ENCODE measurements at places on chromosomes 1 and 21.

DNA sequence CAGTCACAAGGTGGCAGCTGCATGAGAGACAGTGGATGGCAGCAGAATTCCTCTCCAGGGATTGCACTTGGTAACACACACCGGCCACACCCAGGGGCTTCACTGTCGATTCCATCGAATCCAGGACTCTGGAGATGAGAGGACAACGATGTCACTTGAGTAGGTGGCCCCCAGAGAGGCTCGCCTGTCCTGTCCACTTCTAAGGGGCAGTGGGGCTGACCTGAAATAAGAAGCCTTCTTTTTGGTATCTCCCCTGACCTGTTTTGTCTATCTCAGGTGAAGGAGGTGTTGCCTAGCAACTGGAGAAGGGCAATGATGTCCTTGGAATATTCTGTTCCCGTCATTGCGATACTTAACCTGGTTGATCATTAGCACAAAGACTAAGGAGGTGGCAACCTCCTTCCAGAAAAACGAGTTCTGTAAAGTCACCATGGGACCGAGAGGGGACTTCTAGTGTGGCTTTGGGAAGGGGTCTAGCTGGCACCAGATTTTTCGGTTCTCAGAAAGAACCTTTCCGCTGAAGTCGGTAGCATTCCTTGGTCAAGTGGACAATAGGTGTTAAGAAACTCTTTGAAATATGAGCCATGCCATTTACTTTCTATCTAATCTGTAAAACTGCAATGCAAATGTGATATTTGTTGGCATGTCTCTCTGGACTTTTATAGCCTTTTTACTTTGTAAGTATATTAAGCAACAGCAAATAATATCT, 85.2 kb upstream of the TMPRSS2 start:
- no peak for DNase-seq

DNA sequence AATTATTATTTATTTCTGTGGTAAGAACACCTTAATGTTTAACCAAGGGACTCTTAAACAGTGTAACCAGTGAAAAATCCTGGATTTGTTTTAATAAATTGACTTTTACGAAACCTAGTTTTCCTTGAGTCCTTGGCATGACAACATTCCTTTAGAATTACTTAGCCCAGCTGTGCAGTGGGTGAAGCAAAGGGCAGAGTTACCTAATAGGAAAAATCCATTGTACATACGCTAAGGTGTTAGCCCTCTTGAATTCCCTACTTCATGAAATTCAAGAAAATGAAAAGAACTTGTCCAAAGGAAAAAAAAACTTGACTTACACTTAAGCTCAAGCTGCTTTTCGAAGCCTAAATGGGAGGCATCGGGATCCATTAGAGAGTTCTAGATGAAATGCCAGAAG, 852.0 kb upstream of the ADAMTS5 start:
- DNase-seq = no peak

GRCh38 chr1:246078126-246078887, 428.8 kb downstream of the SMYD3 start:
- no peak for DNase-seq

DNA sequence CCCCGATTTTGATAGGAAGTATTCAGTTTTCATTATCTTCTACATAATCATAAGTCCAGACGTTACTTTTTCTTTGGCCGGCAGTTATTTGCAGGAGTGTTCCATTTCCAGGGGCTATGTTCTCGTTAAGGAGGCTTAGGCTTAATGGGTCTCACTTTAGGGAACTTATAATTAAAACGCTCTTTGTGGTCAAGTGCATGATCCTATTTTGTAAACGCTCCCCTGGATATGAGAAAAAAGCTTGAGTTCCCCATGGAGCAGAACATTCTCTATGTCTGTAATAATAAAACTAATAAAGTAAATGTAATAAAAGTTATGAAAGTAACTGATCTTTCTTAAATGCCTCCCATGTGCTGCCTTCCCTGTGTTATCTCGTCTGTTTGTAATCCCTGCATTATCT, 48.7 kb upstream of the GPR153 start:
- no peak for DNase-seq

GRCh38 chr1:204853436-204853835, 17.2 kb upstream of the NFASC start:
- DNase-seq = no peak

DNA sequence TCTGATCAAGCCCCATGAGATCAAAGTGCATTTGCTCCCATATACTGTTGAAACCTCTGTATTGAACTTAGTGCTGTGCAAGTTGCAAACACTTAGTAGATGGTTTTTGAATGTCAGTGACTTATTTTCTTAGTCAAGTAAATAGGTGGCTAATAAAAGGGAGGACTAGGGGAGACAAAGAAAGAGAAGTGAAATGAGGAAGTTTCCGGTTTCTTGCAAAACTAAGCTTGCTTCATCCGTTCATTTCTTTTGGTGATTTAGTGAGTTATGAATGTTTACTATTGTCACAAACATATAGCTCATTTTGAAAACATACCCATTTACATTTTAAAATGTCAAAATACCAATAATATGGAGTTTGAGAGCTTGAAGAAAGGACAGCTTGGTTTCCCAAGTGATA, 23.0 kb downstream of the ADAMTS5 start:
- no peak for DNase-seq

DNA sequence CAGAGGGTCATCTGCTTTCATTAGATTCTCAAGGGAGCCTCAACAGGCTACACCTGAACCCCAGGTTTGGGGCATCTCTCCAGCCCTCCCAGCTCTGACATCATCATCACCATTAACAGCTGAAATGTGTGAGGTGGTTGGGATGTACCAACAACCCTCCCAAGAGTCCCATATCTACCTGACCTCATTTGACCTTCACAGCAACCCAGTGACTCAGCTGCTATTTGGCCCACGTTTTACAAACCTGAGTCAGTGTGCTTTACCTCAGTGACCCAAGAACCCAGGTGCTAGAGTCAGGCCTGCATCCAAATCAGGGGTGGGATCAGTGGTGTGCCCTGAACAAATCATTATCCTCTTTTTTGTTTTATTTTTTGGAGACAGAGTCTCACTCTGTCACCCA, 53.3 kb upstream of the TINAGL1 start:
- no peak for DNase-seq

- DNase-seq = no peak
These were observed 11.3 kb downstream of the ARHGEF11 start for GRCh38 chr1:157034137-157034800.

- no peak for DNase-seq
These were observed 129.2 kb downstream of the ZBTB18 start for GRCh38 chr1:244180256-244180655.

- no peak for DNase-seq
These were observed 74.2 kb upstream of the MACF1 start for GRCh38 chr1:39130325-39130724.

GRCh38 chr21:19776076-19776475, 1222.1 kb upstream of the NCAM2 start:
- no peak for DNase-seq

DNA sequence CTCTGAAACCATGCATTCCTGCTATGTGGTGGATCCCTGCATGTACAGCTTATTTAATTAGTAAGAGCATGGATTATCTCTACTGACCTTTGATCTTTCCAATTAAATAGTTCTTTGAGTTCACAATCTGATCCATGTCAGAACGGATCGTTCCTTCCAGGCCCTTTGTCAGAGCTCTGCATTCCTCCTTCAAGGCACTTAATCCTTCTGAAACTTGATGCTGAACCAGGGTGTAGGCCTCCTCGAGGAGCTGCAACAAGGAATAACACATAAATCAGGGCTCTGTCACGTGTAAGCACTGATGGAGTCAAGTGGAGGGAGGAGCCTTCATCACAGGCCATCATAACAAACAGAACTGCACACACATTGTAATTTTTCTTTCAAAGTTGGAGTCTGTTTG, 68.4 kb upstream of the EDEM3 start:
- no peak for DNase-seq

GRCh38 chr1:15110128-15110866, 43.2 kb upstream of the TMEM51 start:
- DNase-seq = no peak

GRCh38 chr1:194056169-194056568, 869.8 kb upstream of the B3GALT2 start:
- no peak for DNase-seq

DNA sequence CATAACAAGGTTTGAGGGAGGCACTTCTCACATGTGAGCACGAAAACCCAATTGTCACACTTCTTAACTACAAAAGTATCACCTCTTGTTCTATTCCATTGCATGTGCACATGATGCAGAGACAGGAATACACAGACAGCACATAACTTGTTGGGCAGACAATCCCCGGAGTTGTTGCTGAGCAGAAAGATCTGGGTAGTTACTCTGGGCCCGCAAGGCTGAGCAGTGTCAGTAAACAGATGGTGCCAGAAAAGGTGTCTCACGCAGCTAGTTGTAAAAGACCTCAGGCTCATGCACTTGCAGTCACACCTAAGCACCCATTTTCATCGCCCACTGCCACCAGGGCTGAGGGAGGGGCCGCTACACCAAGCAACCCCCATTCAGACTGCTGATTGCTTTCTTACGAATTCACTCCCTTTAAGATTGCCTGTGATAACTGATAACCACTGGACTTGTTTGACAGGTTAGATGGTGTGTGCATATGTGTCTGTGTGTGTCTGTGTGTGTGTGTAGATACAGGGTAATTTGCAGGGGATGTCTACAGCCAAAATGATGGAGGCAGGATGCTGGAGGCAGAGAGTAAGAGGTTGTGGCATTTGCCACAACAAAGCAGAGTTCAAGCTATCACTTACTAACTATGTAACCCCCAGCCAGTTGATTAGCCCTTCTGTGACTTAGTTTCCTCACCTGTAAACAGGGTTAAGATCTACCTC, 4.2 kb downstream of the LGR6 start:
- DNase-seq = no peak

DNA sequence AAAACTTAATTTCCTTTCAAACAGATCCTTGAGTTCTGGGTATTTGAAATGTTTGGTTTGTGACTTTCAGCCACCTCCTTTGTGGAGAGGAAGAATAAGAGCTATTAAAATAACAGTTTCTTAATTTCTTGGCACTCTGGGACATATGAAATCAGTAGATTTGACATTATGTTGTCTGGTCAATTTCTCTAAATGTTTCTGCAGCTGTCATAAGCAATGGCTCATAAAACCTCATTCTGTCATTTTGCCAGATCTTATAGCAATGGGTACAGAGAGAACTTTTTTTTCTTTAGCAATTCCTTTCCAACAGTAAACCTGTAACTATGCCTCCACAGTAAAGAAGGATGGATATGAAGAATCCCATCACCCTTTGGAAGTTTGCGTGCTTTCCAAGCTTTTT, 52.6 kb downstream of the LAMC1 start:
- DNase-seq = no peak

All from left ventricle myocardium inferior (tissue), 1 donor.